ENCODE measurements at places on chromosomes 5 and 9.

DNA sequence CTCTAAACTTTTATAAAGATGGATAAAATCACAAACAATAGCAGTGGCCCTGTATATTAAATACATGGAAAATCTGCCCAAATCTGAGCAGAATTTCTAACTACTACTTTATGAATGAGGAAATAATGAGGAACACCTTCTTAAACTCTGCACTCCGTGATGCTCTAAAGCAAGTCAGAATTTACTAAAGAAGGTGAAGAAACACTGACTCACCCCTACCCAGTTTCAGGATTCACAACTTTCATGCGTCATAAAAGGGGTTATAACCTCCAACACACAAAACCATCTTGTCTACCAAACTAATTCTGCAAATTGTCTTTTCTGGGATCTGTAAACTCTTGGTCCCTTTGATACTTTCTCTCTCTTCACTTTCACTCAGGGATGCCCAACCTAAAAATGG lies 561.1 kb upstream of the ACO1 start:
- no peak for DNase-seq

DNA sequence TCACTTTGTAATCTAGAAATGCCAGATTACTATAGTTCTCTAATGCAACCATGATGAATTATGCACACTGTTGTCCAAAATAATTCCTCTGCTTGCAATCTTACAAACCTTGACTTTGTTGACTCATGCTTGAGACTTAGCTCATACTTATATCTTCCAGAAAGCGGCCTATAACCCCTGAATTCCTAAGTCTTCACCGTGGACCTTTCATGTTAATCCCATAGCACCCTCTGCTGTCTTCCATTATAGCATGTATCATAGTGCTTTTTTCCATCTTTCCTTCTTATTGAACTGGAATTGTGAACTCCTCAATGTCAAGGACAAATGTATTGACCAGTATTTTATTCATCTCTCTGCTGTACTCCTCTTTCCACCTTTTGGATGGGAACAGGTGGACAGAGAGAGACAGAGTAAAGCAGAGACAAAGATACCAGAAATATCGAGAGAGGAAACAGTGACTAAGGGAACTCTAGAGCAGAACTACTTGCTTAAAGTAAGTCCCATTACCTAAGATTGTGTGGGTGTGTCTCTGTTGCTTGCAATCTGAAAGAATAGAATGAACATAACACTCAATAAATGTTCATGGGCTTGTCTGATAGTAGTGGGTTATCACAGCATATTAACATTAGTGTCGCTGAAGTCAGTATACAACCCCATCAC lies 110.0 kb downstream of the LURAP1L start:
- DNase-seq, result no peak

- DNase-seq, result no peak
These were observed 56.6 kb downstream of the KCNN2 start for GRCh38 chr5:114418176-114419066.

- DNase-seq, result no peak
These were observed 2.1 kb upstream of the FOXE1 start for GRCh38 chr9:97850746-97851445.

DNA sequence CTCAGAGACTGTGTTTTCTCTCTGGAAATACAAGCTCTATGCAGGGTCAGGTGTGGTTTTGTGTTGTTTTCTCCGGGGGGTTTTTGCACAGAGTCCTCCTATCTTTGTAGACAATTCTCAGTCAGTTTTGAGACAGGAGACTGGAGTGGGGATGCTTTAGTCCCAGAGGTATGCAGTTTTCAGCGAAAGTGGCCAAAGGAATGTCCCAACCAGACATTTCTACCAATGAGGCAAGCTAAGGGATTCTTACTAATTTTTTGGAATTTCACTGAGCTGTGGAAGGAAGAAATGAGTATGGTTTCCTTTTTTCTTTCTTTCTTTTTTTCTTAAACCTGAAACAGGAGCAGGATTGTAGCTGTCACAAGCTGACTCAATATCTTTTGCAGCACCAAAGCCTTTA lies 35.3 kb upstream of the PLPP1 start:
- DNase-seq, result no peak

DNA sequence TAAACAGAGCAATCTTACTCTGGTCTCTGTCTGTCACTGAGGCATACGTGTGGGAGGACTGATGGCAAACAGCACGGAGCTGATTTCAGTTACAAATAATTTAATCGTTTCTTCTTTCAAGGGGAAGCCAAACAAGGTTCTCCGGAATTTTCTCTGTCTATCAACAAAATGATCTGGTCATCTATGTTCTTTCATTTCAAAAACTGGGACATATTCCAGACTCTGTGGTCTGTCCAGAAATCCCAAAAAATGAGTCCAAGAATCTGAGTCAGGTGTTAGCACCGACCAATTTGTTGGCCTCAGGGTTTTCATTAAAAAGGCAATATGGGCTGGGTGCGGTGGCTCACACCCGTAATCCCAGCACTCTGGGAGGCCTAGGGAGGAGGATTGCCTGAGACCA lies 69.9 kb upstream of the ZNF608 start:
- no peak for DNase-seq

DNA sequence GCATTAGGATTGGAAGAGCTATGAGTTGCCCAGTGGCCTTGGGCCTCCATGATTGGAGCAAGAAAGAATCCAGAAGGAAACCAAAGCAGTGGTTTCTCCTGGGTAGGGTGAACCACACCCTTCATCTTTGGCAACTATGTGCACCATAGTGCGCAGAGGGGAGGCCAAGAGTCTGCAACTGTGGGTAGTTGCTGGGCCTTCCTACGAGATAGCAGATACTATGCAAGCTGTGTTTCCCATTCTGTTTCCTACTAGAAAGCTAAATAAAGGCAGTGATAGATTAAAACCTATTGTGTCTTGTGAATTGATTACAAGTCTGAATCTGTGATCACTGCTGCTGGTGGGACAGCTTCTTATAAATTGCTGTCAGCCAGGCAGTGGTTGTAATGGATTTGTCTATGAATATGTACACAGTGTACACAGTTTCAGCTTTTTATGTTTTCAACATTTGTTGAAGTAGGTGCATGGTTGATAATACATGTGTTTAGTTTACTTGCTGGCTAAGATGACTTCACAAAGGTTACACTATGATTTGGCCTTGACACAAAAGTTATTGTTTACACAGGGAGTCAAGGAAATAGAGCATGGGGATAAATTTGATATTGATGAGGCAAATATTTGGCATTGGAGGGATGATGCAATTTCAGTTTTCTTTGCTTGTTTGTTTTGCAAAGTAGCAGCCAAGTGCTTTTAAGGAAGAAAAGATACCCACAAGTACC lies 23.7 kb upstream of the PDE8B start:
- no peak for DNase-seq

- no peak for DNase-seq
These were observed 111.1 kb downstream of the TLR4 start for GRCh38 chr9:117815315-117815714.

DNA sequence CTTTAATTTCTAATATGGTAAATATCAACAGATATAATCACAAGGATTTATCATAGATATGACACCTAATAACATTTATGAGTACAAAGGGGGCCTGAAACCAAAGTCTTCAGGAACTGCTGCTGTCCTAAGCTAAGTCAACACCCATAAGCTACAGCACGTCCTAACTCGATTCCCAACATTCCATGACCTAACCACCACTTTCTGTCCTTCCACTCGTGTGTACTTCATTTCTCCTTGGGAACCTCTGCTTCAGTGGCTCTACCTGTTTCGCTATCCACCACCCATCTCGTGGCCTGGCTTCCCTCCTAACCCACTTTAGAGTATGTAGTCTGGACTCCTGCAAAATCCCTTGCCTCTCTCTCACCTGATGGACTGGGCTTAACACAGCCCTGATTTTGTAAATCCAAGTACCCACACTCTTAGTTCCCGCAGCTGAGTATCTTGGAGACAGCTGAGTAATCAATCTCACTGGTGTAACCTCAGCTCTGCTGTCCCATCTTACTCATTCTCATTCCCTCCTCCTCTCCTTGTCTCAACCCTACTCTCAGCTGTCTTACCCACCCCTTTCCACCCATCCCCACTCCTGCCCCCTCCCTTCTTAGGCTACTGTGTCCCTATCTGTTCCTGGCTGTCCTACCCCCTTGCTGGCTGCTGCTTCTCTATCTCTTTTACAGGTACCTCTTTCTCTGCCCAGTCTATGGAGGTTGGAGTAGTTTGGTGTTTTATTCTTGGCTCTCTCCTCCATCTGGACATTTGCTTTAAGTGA lies 101.8 kb downstream of the MAST4 start:
- DNase-seq, result no peak

- no peak for DNase-seq
These were observed 46.7 kb upstream of the MACIR start for GRCh38 chr5:103211576-103212561.

GRCh38 chr9:36913393-36914211 lies 120.5 kb downstream of the PAX5 start:
- DNase-seq, result no peak

DNA sequence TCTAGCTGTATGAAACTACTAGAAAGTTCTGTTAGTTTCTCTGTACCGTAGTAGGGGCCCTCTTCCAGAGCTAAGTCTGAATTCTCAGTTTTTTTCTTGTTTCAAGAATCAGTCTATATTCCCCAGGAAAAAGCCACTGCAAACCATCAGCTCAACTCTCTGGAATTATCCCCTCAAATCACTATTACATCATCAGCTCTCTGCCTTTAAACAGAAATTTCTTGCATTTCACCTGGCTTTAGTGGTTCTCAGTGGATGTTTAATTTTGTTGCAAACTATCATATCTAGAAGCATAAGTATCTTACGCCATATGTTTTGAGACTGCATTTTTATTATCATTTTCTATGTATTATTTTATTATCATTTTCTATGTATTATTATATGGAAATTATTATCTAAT lies 55.2 kb upstream of the PPP2CA start:
- DNase-seq, result no peak

GRCh38 chr5:4991925-4992324 lies 148.2 kb upstream of the ADAMTS16 start:
- no peak for DNase-seq

GRCh38 chr5:40676613-40677343 lies 2.9 kb upstream of the PTGER4 start:
- DNase-seq, result no peak

GRCh38 chr5:19886123-19886917 lies 101.7 kb downstream of the CDH18 start:
- DNase-seq, result no peak

- no peak for DNase-seq
These were observed 44.5 kb downstream of the IPO11 start for GRCh38 chr5:62457071-62457470.

GRCh38 chr5:65018763-65019162 lies 250.0 kb downstream of the CWC27 start:
- DNase-seq, result no peak

Data from activated CD4-positive, alpha-beta T cell treated with anti-CD3 and anti-CD28 coated beads, Interleukin-2, amount 50 U/mL, for 24 hours (primary cell).